ENCODE measurements at places on chromosomes 16 and 17.

- DNase-seq = no peak
Measured at GRCh38 chr17:39759204-39759603, 21.5 kb downstream of the GRB7 start.

DNA sequence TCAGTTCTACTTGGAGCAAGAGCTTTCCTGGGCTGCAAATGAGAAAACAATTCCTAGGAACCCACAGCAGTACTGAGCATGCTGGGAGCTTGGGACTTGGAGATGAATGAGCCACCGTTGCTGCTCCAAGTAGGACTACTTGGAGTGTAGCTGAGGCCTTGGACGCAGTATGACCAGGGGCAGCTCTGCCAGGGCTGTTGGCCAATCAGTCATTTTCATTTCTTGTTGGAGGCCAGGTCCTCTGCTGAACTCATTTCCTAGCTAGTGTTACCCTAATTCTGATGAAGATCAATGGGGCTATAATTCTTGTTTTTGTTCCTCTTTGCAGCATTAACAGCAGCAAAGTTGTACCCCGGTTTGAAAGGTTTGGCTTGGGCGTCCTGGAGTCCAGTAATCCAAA, 8.0 kb upstream of the LGALS9 start:
- DNase-seq = no peak

GRCh38 chr17:41140360-41141131, at the start of gene KRTAP4-6:
Gene KRTAP4-6, minus strand, starts transcription at chr17:41140544. Its CDS starts 57 bp downstream, at chr17:41140487.
- no peak for DNase-seq

DNA sequence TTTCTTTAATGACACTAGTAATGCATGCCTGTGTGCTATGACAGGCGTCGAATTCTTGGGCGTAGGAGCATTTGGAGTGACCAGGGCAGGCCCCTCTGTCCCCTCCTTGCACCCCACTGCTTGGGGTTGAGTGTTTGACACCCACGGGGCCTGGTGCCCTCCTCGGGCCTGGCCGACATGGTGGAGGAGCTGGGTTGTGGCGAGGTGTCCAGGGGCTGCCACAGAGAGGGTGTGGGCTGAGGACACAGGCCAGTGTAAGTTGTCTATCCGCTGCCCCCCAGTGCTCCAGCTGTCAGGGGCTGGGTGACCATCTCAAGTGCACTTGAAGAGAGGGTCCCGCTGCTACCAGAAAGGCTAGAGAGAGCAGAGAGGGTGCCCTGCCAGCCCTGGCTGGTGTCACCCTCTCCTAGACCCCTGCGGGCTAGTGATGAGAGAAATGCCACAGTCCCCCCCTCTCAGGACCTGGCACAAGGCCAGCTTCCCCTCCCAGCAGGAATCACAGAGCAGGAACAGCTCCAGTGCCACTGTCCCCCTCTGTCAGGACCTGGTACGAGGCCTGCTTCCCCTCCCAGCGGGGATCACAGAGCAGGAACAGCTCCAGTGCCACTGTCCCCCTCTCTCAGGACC, 30.5 kb downstream of the MGRN1 start:
- DNase-seq = no peak

DNA sequence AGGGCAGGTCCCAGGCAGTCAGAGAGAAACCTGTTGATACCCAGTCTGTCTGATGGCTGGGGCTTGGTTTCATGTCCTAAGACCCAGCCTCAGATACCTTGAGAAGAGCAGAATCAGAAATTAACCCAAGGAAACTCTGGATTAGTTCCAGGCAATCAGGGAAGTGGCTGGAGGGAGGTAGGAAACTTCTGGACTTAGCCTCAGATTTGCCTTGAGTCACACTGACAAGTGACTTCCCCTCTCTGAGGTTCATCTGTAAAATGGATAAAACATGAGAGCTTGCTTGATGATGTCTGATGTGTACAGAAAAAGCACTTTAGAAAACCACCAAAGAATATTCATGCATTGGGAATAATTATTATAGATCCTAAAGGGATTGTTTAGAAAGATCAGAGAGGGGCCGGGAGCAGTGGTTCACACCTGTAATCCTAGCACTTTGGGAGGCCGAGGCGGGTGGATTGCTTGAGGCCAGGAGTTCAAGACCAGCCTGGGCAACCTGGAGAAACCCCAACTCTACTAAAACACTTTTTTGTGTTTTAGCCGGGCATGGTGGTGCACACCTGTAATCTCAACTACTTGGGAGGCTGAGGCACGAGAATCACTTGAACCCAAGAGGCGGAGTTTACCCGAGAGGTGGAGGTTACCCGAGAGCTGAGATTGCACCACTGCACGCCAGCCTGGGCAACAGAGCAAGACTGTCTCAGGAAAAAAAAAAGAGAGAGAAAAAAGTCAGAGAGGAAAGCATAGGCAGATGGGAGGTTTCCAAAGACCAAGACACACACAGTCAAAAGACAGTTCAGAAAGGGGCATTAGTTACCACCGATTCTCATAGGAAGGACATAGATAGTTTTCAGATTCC, 3.8 kb downstream of the CIITA start:
- no peak for DNase-seq

GRCh38 chr17:63279498-63280230, 166.4 kb downstream of the CYB561 start:
- DNase-seq = no peak

GRCh38 chr17:5596421-5596820, 12.1 kb upstream of the NLRP1 start:
- no peak for DNase-seq

DNA sequence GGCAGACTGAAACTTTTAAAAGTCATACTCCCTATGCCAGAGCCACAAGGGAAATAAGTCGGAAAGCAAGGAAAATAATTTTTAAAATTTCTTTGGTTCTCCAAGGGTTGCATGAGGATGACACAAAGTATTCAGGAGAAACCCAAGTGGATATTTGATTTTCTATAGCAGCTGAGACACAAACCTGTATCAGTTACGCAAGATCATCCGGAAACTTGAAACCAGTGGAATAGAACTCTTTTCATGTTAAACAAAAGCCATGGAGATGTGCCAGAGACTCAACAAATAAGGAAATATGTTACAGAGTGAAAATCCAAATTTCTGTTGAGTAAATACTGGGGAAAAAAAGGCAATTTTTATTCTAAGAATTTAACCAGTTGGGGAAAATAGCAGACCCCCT, 294.7 kb downstream of the KIF2B start:
- no peak for DNase-seq

DNA sequence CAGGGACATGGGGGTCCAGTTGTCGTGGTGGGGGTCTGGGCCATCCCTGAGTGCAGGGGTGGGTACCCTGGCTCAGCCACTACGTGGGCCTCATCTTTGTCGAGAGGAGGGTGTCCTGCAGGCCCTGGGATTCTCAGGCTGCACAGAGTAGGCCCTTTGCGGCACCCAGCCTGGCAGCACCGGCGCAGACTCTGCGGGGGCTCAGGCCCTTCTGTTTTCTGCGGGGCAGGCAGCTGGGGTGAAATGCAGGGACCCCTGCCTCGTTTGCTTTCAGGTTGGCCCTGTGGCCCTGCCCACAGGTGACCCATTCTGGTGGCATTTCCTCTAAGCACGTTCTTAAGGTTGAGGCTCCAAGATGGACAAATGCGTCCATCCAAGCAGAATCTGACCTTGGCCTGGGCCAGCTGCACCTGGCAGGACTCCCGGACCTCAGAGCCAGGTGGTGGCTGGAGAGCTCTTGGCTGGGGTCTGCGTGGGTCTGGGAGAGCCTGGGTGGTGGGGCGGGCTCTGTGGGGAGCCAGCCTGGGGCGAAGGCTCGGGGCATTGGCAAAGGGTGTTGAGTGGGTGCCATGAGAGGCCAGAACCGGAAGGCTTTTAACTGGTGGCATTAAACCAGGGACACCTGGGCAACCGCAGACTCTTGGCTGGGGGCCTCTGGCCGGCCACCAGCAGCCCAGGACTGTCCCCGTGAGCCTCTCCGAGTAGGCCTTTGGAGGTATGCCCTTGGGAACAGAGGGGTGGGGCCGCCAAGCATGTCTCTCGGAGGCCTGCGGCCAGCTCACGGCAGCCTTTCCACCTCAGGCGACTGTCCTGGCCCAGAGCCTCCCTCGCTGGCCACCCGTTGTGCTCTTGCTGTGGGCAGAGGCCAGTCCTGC, 16.9 kb downstream of the PRSS27 start:
- no peak for DNase-seq

GRCh38 chr17:58019521-58019920, 12.5 kb upstream of the SRSF1 start:
- no peak for DNase-seq

- DNase-seq = no peak
Measured at GRCh38 chr16:27374221-27374803, 27.7 kb upstream of the IL21R start.

DNA sequence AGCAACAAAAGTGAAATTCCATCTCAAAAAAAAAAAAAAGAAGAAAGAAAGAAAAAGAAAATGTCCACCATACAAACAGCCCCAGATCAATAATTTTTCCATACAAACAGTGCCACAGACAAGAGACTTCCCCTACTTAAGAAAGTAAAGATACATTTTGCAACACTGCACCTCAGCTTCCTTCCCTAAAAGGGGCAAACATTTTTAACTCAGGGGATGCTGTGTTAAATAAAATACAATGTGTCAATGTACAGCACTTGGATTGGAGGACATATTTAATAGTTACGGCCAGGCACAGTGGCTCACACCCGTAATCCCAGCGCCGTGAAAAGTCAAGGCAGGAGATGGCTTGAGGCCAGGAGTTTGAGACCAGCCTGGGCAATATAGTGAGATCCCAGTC, 22.3 kb downstream of the MYH11 start:
- no peak for DNase-seq

- DNase-seq = no peak
Measured at GRCh38 chr16:17347624-17348023, 123.1 kb downstream of the XYLT1 start.

- DNase-seq = peak; percentile 86
Measured at GRCh38 chr17:44708401-44709263, at the start of gene DBF4B. Gene DBF4B, plus strand, starts transcription at chr17:44708665. Its CDS starts 156 bp downstream, at chr17:44708821.

GRCh38 chr16:55435387-55435786, 43.6 kb upstream of the MMP2 start:
- no peak for DNase-seq

GRCh38 chr17:80931421-80932265, 60.0 kb upstream of the CHMP6 start:
- DNase-seq = no peak

- DNase-seq = no peak
Measured at GRCh38 chr17:48313096-48313755, 116.8 kb downstream of the SKAP1 start.

- DNase-seq = no peak
Measured at GRCh38 chr17:73613271-73614233, 30.7 kb downstream of the SDK2 start.

- no peak for DNase-seq
Measured at GRCh38 chr17:60333628-60334031, 58.3 kb downstream of the USP32 start.

GRCh38 chr16:19604911-19605310, 49.4 kb downstream of the VPS35L start:
- no peak for DNase-seq

DNA sequence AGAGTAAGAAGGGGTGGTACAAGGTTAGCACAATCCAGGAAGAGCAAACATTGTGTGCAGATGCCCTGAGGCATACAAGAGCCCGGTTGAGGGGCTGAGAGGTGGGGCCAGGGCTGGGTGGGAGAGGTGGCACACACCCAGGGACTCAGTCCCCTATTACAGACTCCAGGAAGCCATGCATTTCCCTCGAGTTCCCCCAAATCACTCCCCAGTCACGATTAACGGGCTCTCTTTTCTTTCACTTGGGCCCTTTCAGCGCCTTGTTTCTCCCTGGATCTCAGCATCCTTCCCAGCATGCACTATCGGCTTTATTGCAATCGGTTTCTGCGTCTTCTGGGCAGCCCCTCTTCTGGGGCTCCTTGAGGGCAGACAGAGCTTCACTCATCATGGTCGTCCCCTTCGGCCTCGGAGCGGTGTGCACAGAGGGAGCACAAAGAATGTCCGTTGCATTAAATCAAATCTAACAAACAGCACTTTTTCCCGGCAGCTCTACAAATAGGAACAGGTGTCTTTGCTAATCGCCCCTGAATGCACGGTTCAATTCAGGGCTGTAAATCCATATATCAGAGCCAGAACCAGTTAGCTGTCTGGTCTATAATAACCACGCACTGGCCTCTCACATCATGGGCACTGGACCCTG, 184.6 kb upstream of the HSBP1 start:
- DNase-seq = no peak

- DNase-seq = no peak
Measured at GRCh38 chr17:77802333-77802615, 156.2 kb upstream of the TNRC6C start.

- DNase-seq = no peak
Measured at GRCh38 chr17:3704931-3705717, 9.2 kb upstream of the P2RX5 start.

Measured in activated T-cell treated with anti-CD3 and anti-CD28 coated beads, Interleukin-2, amount 50 U/mL, for 72 hours (primary cell).